ENCODE measurements at places on chromosomes 11 and 22. TPM values are rescaled to one million over a fixed set of nuclear protein-coding genes. Genes with fewer than 3 reads are reported as not detected.

CD6 gene
- polyA plus RNA-seq, result not detected

GRCh38 chr22:50621948-50622722 is 5.8 kb downstream of the ARSA start:
- DNase-seq, result no peak

RPLP2 gene
- polyA plus RNA-seq, result 502 TPM

OR51I1 gene
- polyA plus RNA-seq, result not detected

DNA sequence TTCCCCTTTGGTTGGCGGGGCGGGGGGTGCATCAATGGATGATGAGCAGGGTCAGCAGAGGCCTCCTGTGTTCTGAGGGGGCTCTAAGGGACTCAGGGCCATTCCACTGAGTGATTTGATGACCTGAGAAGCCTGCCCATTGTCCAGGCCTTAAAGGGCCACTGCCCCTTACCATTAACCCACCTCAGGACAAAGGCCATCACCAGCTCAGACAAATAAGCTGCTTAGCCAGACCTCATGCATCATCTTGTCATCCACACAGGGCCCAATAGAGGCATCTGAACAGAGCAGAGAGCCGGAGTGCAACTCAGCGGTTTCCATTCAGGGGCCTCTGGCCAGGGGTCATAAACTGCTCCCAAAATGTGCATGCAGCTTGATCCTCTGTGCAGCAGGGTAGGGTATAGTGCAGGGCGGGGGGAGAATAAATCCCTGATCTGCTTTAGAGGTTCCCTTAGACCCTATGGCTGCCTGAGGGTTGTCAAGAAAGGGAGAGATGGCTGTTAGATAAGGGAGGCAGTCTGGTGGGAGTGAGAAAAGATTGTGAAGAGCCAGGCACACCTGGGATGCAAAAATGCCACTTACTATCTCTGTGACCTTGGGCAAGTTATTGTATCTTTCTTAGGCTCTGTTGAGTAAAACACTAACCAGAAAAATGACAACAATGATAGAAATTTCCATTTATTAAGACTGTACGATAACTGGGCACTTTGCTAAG is 375.5 kb upstream of the NARS2 start:
- no peak for DNase-seq

PLAAT4 gene
- polyA plus RNA-seq, result not detected

FAT3 gene
- 1.1 TPM for polyA plus RNA-seq

GRCh38 chr11:88433536-88434230 is 96.1 kb upstream of the CTSC start:
- DNase-seq, result no peak

OR52N4 gene
- not detected for polyA plus RNA-seq

- DNase-seq, result no peak
Measured at GRCh38 chr11:114358716-114359115, 41.6 kb downstream of the C11orf71 start.

DNA sequence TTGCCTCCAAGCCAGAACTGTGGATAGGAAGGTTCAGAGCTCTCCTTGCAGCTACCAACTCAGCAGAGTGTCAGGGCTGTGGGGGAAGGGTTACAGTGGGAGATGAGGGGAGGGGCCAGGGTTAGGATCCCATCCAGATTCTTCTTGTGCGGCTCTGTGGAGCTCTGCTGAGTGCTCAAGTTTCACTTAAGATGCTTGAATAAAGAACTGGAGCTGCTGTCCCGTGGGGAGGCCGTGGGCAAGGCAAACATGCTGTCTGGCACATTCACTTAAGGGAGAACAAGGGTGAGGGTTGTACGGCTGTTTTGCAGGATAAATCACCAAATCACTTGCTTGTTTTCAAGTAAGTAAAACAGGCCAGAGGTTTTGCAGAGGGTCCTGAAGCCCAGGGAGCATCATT is 197.1 kb downstream of the FAM76B start:
- DNase-seq, result peak; percentile 37

P4HA3 gene
- polyA plus RNA-seq, result 0.27 TPM

AIFM3 gene
- 0.67 TPM for polyA plus RNA-seq

GRCh38 chr11:64141081-64141783 is 24.7 kb downstream of the MACROD1 start:
- no peak for DNase-seq

DNA sequence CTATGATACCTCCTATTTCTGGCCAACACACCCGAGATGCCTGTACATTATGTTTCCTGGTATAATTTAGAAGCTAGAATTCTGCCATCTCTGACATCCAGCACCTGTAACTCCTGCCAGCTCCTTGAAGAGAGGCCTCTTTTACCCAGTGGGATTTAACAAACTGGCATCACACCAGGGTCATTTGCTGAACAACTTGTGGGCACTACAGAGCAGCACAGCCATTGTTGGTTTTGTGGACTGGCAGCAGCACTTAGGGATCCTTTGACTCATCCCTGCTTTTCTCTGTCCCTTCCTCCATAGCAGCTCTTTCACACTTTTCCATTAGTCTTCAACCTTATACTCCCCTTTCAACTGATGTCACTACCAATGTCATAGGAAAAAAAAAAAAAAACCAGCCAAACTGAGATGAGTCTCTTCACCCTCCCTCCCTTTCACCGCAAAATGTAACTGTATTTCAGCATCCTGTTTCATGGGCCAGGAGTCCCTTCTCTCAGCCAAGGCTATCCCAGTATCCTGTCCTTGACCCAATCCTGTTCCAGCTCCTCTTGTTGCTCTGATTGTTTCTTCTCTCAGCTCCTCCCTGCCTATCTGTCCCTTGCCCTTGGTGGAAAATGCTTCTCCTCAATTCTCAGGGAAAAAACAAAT is 68.7 kb downstream of the PPFIBP2 start:
- no peak for DNase-seq

GRCh38 chr11:46203746-46204145 is 73.7 kb upstream of the CREB3L1 start:
- DNase-seq, result no peak

GRCh38 chr11:74989260-74989638 is 516 bp downstream of the NEU3 start:
- DNase-seq, result no peak

OR9I1 gene
- polyA plus RNA-seq, result not detected

PIWIL4 gene
- 2.3 TPM for polyA plus RNA-seq

HMGXB4 gene
- polyA plus RNA-seq, result 21.1 TPM

CHRDL2 gene
- polyA plus RNA-seq, result not detected

- no peak for DNase-seq
Measured at GRCh38 chr22:44855855-44856254, 103.5 kb downstream of the ARHGAP8 start.

GLYAT gene
- polyA plus RNA-seq, result not detected

- peak; percentile 36 for DNase-seq
Measured at GRCh38 chr22:22681221-22681739, 36.9 kb downstream of the GGTLC2 start.

DNA sequence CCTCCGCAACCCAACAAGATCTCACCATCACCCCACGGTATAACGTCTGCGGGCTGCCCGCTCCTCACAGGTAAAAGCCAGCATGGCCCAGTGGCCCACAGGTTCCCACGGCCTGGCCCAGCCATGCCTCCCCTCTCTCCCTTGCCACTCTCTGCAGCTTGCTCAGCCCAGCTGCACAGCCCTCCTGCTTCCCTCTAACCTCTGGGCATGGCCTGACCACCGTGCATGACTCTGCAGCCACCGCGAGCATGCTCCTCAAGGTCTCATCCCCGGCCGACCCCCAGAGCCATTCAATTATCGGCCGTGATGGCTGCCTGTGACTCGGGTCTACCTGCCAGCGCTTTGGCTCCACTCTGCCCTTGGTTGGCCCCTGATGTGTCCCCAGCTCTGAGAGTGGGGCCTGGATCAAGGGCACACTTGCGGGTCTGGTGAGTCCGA is 185.5 kb downstream of the CTTN start:
- DNase-seq, result no peak

DNA sequence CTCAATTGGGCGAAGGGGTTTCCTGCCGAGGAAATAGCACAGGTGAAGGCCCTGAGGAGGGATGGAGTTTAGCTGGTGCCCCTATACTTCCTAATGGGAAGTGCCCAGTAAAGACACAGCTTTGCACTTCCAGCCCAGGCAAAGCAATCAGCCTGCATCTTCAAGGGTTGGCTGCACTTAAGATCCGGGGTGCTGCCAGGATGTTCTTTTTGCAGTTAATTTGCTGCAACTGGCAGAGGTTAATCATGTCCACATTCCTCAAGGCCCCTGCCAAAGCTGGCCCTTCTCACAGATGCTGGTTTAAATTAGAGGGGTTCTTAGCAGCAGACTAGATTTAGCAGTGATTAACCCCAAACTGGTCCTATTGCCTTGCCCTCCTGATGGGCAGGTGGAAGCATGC is 137.7 kb upstream of the NAV2 start:
- DNase-seq, result no peak

- no peak for DNase-seq
Measured at GRCh38 chr11:73268671-73269271, 3.4 kb upstream of the P2RY6 start.

DNA sequence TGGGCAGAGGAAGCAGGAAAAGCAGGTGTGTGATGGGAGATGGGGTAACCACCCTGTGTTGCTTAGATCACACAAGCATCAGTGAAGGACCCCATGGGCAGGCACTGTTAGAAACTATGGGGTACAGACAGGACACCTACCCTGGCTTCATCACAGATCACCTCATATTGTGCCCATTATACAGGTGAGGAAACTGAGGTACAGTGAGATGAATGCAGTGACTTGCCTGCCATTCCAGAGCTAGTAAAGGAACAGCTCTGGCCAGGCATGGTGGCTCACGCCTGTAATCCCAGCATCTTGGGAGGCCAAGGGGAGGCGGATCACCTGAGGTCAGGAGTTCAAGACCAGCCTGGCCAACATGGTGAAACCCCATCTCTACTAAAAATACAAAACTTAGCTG is 5.9 kb upstream of the MARK2 start:
- no peak for DNase-seq

Measured in cardiac muscle cell (in vitro differentiated cells and primary cell).